ENCODE measurements at places on chromosomes 5 and 9.

DNA sequence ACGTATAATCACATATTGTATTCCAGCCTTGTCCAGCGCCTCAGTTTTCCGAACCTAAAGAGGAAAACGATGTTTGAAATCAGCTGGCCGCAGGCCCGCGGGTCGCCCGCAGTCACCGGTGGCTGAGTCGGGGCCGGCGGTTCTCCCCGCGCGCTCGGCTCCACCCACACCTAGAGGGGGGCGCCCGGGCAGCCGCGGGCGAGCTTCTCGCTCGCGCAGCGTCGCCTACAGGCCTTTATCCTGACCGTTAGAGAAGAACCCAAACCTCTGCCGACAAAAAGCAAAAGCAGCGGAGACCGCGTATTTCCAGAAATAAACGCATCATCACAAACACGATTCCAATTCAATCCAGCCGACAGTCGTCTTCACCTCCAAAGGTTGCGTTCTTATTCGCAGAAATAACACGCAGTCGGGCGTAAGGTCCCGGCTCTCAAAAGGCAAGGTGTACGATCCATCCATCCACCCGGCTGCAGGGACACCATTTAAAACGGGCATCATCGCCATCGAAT is 725 bp upstream of the NIPBL start:
- peak; percentile 63 for DNase-seq

GRCh38 chr9:2053883-2054845 is 39.0 kb downstream of the SMARCA2 start:
- DNase-seq, result peak; percentile 26

GRCh38 chr9:124475158-124475867 is 25.1 kb downstream of the ADGRD2 start:
- no peak for DNase-seq

- no peak for DNase-seq
Observed at GRCh38 chr9:33273266-33273971, 8.6 kb downstream of the CHMP5 start.

DNA sequence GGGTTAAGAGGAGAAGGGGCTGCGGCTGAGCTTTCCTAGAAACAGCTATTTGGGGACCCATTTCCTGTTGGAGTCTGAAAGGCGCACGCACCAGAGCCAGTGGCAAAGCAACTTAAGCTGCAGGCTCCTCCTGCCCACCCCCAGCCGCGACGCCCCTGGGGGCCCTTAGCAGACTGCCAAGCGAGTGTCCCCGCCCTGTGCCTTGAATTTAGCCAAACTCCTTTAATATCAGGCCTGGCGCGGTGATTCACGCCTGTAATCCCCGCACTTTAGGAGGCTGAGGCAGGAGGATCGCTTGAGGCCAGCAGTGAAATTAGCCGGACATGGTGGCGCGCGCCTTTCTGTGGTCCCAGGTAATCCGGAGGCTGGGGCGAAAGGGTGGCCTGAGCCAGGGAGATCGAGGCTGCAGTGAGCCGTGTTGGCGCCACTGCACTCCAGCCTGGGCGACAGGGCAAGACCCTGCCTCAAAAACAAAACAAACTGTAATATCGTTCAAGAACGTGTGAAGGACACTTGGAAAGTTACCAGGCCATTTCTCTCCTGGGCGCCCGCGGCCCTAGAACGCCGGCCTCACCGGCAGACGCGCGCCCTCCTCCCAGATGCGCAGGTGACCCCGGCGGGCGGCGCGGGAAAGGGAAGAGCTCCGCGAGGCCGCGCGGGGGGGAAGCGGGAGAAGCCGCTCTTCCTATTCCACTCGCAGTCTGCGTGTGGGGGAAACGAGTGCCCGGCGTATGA is 1.0 kb upstream of the F2R start:
- no peak for DNase-seq

DNA sequence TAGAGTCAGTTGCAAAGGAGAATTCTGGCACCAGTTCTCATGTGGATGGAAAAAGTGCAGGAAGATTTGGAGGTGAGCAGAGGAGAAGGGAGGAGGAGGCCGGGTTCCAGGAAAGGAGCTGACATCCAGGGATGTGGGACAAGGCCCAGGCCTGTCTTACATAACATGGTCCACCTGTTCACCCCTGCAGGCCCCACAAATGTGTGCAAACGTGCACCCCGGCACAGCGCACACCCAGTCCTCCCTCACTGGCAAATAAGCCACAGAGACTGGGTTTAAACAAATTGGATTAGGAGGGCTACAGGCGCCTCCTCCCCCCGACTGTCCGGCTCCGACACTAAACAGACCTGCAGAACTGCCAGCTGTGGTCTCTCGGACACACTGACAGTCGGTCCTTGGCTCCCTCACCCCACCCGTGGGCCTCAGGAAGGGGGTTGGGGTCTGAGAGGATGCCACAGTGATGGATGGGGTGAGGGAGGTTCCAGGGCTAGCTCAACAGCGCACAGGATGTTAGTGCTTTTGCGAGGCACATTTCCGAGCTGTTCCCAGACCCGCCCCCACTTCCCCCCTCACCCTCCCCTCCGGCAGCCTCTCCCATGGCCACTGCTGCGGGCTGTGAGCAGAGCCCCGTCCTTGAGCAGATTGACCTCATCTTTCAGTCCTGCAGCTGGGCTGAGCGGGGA is 43.4 kb upstream of the IL17B start:
- DNase-seq, result no peak

DNA sequence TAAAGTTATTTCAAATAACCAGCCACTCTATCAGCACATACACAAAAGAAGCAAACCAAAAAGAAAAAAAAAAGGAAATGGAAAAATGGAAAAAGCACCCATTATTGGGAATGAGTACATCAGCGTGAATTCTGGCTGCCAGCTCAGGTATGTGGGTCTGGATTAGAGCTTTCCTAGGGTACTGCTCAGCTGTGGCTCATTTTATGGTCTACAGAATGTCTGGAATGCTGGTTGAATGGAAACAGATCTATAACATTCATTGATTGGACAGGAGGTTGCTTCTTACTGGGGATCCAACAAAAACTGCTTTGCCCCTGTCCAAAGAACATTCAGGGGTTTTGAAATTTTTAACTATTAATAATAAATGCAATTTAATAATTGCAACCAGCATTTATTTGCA is 3.9 kb upstream of the CAST start:
- no peak for DNase-seq

DNA sequence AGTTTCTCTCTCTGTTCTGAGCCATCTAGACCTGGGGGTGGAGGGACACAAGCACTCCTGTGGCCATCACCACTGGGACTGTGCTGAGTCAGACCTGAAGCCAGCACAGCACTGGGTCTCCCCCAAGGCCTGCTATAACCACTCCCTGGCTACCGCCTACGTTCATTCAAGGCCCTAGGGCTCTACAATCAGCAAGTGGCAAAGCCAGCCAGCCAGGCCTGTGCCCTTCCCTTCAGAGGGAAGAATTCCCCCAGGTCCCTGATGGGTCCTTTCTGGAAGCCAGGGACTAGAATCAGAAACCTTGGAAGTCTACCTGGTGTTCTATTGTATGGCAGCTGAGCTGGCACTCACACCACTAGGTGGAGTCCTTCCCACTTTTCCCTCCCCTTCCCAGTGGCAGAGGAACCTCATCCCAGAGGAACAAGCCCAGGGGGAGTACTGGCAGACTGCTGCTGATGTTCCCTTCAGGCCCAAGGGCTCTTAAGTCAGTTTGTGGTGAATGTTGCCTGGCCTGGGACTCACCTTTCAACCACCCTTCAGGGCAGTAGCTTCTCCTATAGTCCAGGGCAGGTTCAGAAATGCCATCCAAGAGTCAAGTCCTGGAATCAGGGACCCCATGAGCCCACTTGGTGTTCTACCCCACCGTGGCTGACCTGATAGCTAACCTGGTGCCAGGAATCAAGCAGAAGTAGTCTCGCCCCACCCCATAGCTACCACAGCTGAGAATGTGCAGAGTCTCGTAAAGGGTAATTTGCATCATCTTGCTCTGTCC is 20.0 kb downstream of the JMY start:
- no peak for DNase-seq

- DNase-seq, result no peak
Observed at GRCh38 chr5:96146675-96147074, 185.0 kb upstream of the ELL2 start.

- no peak for DNase-seq
Observed at GRCh38 chr5:14305045-14305444, 161.9 kb downstream of the TRIO start.

DNA sequence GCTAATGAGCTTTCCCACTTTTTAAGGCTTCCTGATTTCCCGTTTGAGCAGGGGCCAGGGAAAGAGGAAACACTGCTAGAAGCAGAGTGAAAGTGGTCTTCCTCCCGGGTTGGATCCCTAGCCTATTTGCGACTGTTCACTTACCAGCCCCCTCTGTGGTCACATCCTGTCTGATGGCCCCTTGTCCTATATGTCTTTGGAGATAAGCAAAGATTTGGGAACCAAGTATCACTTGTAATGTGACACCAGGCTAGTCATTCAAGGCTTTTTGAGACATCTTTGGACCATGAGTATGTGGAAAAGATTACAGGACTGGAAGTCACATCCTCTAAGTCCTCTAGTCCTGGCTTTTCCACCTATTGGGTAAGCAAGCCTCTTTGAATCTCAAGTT is 6.1 kb downstream of the DNAJB5 start:
- DNase-seq, result no peak

GRCh38 chr5:159609359-159609758 is 279.1 kb upstream of the IL12B start:
- DNase-seq, result no peak

GRCh38 chr9:109001275-109001676 is 12.0 kb downstream of the CTNNAL1 start:
- no peak for DNase-seq

DNA sequence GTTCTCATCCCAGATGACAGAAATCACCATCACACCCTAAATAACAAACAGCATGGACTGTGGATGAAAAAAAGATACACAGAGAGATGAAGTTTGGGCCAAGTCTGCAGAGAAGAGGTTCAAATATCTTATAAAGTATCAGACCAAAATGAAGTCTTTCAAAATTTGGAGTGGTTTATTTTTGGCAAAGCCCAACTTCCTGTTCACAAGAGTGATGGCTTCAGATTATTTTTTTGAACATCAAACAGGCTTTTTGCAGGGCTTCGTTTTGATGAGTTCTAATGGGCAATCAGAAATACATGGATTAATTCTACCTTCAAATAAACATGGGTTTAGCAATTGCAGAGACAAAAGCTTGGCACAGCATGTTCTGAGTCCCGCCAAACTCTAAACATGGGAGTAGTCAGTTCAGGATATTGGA is 378.2 kb upstream of the RPS23 start:
- no peak for DNase-seq

GRCh38 chr5:65548281-65548680 is 14.7 kb downstream of the CENPK start:
- DNase-seq, result no peak

GRCh38 chr9:89477811-89478630 is 19.9 kb downstream of the SEMA4D start:
- DNase-seq, result no peak

GRCh38 chr5:124935065-124935464 is 188.6 kb upstream of the ZNF608 start:
- no peak for DNase-seq

DNA sequence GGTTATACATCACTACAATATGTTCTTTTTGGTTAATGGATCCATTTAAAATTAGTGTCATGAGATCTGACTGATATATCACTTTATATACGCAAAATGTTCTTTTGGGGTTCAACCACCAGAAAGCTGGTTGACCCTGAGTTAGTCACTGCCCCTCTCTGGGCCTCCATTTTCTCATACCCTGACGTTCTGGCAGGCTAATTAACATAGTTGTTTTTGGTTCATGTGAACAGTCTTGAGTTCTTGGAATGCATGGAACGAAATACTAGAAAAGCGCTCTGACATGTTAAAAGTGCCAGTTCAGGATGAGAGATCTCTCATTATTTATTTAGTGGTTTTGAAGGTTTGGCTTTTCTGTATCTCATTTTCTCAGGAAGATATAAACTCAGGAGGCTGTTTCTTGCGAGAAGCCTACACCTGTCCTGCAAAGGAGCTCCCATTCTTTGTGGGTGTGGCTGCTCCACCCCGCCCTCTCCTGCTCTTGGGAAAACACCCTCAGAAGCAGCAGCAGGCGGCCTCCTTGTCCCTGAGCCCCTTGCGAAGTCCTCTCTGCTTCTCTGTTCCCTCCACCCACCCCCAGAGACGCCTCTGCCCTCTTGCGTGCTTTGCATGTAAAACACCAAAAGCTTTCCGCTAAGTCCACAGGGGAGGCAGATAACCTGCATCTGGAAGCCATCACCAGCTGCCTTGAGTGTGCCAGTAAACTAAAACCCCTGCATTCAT is 302.4 kb upstream of the PANK3 start:
- DNase-seq, result no peak

DNA sequence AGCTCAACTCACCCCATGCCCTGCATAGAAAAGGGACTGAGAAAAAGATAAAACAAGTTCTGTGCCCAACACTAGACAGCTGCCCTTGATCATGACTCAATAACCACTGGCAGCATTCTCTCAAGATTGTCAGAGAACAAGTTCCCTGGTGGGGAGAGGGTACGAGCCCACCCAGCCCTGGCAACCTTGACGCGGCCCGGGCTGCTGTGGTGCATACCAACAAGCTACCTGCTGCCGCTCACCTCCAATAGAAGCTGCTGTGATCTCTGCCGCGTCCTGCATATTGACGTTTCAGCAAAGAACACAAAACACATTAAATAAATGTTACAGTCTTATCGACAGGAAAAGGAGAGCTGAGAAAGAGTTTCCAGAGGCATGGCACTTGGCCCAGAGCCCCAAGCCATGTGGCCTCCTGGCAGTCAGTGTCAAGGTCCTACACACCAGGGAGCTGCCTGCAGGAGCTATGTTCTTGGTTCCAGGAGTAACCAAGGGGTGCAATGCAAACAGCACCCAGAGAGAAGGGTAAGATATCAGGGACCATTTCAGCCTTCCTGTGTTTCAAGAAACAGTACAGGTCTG is 28.3 kb downstream of the WHRN start:
- DNase-seq, result no peak

DNA sequence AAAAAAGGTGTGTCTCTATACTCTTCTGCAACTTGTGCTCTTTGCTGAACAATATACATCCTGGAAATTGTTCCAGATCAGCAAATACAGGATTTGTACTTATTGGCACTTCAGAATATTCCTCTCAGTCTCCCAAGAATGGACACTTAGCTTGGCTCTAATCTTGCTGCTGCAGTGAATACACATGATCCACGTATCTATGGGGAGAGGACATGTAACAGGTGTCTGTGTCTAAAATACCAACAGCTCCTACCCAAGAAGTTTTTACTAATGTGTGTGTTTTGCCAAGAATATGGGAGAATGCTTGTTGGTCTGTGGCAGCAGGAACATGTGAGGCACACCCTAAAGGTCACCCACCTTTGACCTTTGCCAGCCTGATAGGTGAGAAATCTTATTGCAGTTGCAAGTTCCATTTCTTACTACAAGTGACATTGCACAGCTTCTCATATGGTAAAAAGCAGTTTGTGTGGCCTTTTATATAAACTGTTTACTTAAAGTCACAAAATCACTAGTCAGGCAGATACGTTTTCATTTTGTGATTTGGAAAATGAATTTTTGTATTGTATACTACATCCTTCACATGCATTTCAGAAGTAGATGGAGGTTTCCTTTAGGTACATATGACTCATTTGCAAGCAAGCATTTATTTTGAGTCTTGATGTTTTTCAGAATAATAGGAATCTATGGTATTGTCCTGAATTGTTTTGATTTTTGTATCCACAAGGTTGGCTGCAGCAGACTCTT is 35.8 kb downstream of the PHF2 start:
- DNase-seq, result no peak

Measured in breast epithelium (tissue), 4 donors.